ENCODE measurements at places on chromosomes 16 and 17.

GRCh38 chr16:77030600-77030999 lies 160.4 kb upstream of the MON1B start:
- DNase-seq, result no peak

DNA sequence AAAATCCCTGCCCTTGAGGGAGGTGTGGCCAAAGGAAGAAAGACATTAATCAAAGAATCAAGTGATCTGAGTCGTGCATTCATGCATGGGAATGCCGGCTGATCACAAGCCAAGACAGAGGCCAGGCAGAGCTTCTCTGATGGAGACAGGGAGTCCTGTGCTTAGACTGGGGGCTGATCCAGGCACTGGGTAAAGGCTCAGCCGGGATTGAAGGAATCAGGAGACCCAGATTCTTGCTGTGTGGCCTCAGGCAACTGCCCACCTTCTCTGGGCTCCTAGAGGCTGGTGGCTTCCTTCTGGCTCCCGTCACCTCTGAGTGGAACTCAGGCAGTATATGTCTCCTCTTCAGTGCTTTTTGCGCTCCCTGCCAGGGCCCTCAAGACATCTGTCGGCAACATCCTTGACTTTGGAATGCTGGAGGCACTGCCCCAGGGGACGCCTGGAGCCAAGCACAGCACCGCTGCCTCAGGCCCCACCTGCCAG lies 17.7 kb downstream of the RAI1 start:
- peak; percentile 67 for DNase-seq

DNA sequence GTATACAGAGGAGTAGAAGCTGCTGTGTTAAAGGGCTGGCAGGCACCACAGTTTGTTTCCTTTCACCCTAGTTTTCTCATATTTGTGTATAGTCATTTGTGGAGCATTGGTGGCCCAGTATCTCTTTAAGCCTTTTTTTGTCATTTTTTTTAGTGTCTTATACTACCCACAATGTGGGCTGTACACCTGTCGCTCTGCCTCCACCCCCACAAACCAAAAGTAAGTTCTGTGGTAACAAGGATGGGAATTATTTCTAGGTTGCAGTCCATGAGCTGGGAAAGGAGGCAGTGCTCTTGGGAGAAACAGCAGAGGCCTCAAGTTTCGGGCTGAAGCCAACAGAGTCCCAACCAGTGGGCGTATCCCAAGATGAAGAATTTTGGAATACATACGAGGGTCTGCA lies 6.2 kb downstream of the ZNF75A start:
- no peak for DNase-seq

GRCh38 chr17:2690165-2691068 lies 21.1 kb downstream of the CLUH start:
- no peak for DNase-seq

DNA sequence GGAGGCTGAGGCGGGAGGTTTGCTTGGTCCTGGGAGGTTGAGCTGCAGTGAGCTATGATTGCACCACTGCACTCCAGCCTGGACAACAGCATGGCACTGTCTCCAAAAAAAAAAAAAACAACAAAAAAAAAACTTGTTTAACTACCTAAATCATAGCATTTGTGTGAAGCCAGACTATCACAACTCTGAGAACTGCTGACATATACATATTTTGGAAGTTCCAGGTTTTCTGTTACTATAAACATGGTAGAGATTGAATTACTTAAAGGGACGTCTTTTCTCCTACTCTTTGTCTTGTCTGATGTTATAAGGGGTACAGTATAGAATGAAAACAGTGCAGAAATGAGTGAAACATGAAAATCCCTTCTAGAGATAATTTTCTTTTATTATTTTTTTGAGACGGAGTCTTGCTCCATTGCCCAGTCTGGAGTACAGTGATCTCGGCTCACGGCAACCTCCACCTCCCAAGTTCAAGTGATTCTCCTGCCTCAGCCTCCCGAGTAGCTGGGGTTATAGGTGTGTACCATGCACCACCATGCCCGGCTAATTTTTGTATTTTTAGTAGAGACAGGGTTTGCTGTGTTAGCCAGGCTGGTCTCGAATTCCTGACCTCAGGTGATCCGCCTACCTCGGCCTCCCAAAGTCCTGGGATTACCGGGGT lies 18.4 kb downstream of the ABCC1 start:
- no peak for DNase-seq

GRCh38 chr16:84117494-84117843 lies 727 bp upstream of the MBTPS1 start:
- DNase-seq, result peak; percentile 22

DNA sequence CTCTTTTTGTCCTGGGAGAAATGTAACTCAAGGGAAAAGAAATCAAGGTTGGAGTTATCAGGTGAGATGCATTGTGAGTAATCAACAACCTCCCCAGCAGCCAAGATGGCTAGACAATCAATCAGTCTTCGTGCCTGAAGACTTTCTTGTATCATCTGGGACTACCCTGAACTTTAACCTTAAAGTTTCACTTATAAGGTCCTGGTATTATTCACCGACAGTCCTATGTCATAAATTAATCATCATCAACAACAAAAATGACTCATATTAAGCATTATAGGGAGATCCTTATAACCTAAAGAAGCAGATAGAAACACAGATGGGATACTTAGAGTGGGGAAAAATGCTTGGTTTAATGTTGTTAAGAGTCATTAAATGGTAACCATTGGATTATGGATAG lies 7.7 kb upstream of the TEKT3 start:
- no peak for DNase-seq

DNA sequence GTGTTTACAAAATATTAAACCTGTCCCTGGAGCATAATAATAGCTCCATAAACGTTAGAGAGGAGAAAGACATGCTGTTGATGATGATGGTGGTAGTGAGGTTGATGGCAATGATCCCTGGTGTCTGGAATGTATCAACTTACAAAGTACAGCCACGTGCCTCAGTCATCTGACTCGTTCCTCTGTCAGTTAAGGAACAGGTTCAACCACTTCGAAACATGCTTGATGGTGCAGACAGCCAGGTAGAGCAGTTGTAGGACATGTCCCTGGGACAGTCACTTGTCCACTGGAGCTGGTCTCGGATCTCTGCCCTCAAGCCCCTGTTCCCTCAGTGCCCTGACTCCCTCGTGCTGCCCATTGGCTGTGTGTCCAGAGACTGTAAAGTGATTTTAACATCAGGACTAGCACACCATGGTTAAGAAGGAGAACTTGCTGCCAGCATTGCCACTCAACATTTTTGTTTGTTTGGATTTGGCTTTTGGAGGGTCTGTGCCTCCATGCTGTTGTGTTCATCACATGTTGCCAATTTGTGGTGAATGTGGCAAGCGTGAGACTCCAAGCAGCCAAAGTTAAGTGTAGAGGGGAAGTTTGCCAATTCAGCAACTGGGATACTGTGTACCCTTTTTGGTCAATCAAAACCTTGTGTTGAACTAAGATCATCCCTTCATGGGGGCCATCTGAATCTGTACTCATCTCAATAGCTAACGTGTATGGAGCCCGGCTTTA lies 16.3 kb upstream of the SALL1 start:
- DNase-seq, result no peak
